Ovary (tissue), 10 donors: ENCODE measurements at places on chromosomes 11 and 22. TPM values are rescaled to one million over a fixed set of nuclear protein-coding genes. Genes with fewer than 3 reads are reported as not detected.

Gene TRIM21
- total RNA-seq: 20.1 TPM

Gene MS4A3
- not detected for total RNA-seq

Gene ESAM
- 28.4 TPM for total RNA-seq

Gene DNAJB7
- not detected for total RNA-seq

Gene NPAS4
- 3.3 TPM for total RNA-seq
